ENCODE measurements at places on chromosomes 7 and 10. TPM values are rescaled to one million over a fixed set of nuclear protein-coding genes. Genes with fewer than 3 reads are reported as not detected.

Gene ARMC3
- not detected for total RNA-seq

DNA sequence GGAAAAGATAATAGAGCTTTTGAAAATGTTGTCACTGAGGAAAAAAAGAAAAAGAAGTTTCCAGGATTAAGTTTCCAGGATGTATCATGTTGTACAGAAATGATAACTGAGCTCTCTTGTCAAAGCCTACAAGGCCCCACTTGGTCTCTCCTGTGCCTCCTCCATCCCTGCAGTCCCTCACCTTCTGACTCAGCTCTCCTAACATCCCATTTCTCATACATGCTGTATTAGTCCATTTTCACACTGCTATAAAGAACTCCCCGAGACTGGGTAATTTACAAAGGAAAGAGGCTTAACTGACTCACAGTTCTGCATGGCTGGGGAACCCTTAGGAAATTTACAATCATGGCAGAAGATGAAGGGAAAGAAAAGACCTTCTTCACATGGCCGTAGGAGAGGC is 3.8 kb upstream of the DGKI start:
- peaks cover 26% of the 10 kb centered on the region for H3K27me3 ChIP-seq
- no peaks in the 10 kb centered on the region for H3K36me3 ChIP-seq
- H3K4me3 ChIP-seq: no peak overlapping the region
- H3K4me1 ChIP-seq: peaks cover 14% of the 10 kb centered on the region
- no peak for DNase-seq

DNA sequence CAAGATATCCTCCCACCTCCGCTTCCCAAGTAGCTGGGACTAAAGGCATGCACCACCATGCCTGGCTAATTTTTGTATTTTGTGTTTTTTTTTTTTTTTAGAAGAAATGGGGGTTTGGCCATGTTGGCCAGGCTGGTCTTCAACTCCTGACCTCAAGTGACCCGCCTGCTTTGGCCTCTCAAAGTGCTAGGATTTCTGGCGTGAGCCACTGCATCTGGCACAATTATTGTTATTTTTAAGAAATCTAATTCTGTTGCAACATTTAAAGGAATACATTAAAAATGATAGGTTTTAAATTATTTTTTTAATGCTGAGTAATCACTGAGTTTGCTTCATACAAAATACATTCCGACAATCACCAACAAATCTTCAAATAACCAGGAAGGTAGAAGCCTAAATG is 178.1 kb upstream of the SEMA3E start:
- no peaks in the 10 kb centered on the region for H3K4me1 ChIP-seq
- H3K27ac ChIP-seq: no peak overlapping the region
- DNase-seq: no peak
- H3K4me3 ChIP-seq: no peak overlapping the region

GRCh38 chr7:158586499-158587161 is 993 bp downstream of the PTPRN2 start:
- no peak for DNase-seq
- peaks cover 11% of the 10 kb centered on the region for H3K4me1 ChIP-seq
- no peak overlapping the region for H3K27ac ChIP-seq
- H3K36me3 ChIP-seq: no peaks in the 10 kb centered on the region

DNA sequence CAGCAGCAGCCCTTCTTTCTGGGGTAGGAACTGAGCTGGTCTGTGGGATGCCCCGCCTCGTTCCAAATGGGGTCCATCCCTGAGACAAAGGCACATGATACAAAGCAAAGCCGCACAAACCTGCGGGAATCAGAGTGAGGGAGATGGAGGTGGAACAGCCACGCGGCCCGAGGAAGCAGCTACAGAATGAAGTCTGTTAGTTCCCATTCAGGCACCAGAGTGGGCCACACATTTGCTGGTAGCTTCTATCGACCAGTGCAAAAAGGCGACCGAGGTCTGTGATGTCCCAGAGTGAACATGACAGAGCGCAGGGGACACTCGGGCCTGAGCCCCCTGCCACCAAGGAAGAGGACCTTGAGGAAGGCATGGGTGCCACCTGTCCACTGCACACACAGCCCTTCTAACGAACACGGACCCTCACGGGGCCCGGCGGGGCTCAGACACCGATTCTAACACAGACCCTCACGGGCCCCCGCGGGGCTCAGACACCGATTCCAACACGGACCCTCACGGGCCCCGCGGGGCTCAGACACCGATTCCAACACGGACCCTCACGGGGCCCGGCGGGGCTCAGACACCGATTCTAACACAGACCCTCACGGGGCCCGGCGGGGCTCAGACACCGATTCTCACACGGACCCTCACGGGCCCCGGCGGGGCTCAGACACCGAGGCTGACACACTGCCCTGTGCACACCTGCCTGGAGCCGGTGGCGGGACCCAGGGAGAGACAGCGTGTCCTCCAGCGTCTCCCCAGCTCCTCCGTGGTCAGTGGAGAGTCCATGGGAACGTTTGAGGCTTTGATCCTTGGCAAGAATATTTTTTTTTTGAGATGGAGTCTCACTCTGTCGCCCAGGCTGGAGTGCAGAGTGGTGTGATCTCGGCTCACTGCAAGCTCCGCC is 32.8 kb upstream of the FAM20C start:
- H3K4me3 ChIP-seq: no peak overlapping the region
- peaks cover 74% of the 10 kb centered on the region for H3K4me1 ChIP-seq
- DNase-seq: no peak

GRCh38 chr7:21763818-21764217 is 181.9 kb downstream of the CDCA7L start:
- peaks cover 3% of the 10 kb centered on the region for H3K27me3 ChIP-seq
- no peak overlapping the region for H3K4me3 ChIP-seq
- no peaks in the 10 kb centered on the region for H3K36me3 ChIP-seq
- no peaks in the 10 kb centered on the region for H3K4me1 ChIP-seq
- H3K27ac ChIP-seq: no peak overlapping the region

Gene PTPRN2
- total RNA-seq: 1.4 TPM

- H3K27me3 ChIP-seq: no peaks in the 10 kb centered on the region
- H3K36me3 ChIP-seq: no peaks in the 10 kb centered on the region
- H3K4me1 ChIP-seq: no peaks in the 10 kb centered on the region
- no peak for DNase-seq
Measured at GRCh38 chr7:142533920-142534319, 215.4 kb upstream of the PRSS1 start.

- no peak overlapping the region for H3K4me3 ChIP-seq
- peak overlapping the region; percentile 82 for H3K27ac ChIP-seq
- peaks cover 51% of the 10 kb centered on the region for H3K4me1 ChIP-seq
- no peaks in the 10 kb centered on the region for H3K36me3 ChIP-seq
Measured at GRCh38 chr10:44947371-44948152, 12.0 kb upstream of the RASSF4 start.

Gene TYW1B
- 10.3 TPM for total RNA-seq

DNA sequence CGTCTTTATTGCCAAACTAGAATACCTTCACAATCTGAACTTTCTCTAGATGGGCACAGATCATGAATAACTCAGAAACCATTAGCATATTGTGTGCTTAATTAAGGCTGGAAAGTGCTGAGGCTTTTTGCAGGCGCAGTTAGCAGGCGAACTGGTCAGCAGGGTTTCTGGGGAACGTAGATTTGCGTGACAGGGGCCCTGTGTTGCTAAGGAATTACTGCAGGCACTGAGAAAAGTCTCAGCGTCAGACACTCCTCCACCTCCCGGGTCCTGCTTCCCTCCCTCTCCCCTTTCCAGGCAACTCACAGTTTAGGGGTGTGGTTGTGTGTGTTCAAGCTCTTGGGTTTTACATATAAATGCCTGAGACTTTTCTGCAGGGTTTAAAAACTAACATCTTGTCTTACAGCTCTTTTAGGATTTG is 2.2 kb downstream of the MAP3K8 start:
- H3K36me3 ChIP-seq: peaks cover 8% of the 10 kb centered on the region
- peak overlapping the region; percentile 76 for H3K27ac ChIP-seq
- peaks cover 2% of the 10 kb centered on the region for H3K27me3 ChIP-seq
- peaks cover 44% of the 10 kb centered on the region for H3K4me1 ChIP-seq

Gene NACAD
- total RNA-seq: 2.3 TPM

DNA sequence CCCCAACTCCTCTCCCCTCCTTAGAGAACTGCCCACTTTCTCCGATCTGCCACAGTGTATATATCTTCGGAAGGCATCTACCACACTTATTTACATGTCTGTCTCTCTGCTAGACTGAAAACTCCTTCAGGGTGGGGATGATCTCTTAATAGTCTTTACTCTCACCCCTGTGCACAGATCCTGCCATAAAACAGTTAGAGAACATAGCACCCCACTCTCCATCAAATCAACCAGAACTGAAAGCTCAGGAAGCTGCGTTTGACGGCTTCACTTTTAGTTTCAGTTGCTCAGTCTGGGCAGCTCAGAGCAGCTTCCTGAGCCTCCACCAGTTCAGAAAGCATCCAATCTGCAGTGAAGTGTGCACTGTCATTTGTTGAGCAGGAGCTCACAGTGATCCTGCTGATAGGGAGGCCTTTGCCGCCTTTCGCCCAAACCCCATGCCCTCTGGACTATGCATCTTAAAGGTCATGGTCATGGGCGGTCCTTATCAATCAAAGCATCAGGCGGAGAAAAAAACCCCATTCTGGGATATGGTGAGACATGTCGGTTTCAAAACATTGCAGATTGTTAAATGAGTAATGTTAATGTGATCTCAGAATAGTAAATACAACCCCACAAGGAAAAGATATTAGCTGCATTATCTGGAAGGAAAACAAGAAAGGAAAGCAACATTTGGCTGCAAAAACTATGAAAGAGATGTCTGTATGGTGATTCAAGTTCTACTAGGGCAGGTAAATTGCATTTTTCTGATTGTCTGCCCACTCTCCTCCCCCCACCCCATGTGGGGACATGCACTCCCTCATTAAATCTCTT is 167.1 kb upstream of the ADO start:
- no peaks in the 10 kb centered on the region for H3K27me3 ChIP-seq

- no peaks in the 10 kb centered on the region for H3K27me3 ChIP-seq
- H3K36me3 ChIP-seq: peaks cover 16% of the 10 kb centered on the region
- H3K4me1 ChIP-seq: peaks cover 9% of the 10 kb centered on the region
- no peak overlapping the region for H3K4me3 ChIP-seq
- H3K27ac ChIP-seq: no peak overlapping the region
Measured at GRCh38 chr10:122051609-122052385, 62.8 kb downstream of the TACC2 start.

Gene CALY
- not detected for total RNA-seq

Gene C10orf143
- 1.1 TPM for total RNA-seq

Gene HOXA6
- 5.6 TPM for total RNA-seq

DNA sequence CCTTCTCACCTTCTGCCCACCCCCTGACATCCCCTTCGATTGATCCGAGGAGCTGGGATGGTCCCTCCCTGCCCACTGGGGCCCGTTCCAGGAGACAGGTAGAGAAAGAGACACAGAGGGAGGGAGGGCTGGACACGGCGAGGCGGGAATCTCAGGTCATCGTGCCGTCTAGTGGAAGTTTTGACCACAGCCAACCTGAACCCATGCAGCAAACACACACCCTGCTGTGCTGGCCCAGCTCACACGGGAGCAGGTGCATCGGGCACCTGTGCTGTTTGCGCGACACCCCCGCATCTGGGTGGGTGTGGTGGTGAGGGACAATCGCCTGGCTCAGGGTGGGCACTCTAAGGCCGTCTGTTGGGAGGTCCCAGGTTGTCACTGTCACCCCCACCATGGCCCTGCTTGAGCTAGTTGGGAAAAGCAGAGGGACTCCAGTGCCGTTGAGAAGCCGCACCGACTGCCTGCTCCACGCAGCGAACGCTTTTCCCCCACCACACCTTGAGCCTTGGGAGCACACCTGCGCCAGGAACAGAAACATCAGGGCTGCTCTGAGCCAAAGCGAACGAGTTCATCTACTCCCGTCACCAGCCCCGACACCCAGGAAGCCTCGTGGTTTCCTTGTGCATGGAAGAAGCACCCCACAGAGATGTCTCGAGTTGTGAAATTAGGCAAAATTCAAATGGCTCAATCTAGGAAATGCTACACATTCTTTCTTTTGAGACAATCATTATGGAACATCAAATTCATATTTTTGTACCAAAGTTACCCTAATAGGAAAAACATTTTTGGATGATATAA is 285.8 kb downstream of the DNAJB6 start:
- H3K36me3 ChIP-seq: no peaks in the 10 kb centered on the region
- H3K27me3 ChIP-seq: peaks cover 9% of the 10 kb centered on the region
- H3K4me3 ChIP-seq: no peak overlapping the region
- no peaks in the 10 kb centered on the region for H3K4me1 ChIP-seq
- DNase-seq: no peak

Gene GSTO2
- total RNA-seq: 0.89 TPM

DNA sequence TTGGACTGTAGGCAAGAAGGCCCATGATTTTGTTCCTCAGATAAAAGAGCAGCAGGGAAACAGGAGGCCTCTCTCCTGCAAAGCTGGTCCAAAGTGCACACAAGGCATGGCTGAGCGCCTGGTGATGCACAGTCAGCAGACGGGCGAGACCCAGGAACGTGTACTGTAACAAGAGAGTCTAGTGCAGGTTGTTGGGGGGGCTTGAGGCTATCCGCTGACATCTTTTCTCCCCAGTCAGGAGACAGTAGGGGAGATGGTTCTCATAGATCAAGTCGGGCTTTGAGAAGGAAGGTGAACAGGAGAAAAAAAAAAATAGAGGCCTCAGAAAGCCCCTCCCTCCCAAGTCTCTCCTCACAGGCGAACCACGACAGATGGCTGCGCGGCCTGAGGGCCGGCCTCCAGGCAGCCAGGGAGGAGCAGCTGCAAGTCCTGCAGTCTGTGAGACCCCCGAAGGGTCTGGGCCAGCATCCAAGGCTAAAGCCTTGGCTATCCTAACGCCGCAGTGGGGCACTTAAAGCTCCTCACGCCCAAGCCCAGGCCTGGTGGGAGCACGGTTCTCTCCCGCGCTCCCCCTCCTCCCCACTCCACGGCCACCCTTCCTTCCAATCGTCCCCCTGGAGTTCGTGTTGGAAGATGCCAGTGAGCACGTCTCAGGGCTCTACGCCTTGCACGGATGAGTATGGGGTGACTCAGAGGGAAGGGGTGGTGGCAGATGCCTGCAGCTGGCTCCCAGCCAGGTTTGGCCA is 68.3 kb downstream of the PRKAG2 start:
- H3K4me3 ChIP-seq: no peak overlapping the region
- H3K4me1 ChIP-seq: peaks cover 41% of the 10 kb centered on the region
- H3K27ac ChIP-seq: no peak overlapping the region
- no peaks in the 10 kb centered on the region for H3K36me3 ChIP-seq
- H3K27me3 ChIP-seq: peaks cover 2% of the 10 kb centered on the region

DNA sequence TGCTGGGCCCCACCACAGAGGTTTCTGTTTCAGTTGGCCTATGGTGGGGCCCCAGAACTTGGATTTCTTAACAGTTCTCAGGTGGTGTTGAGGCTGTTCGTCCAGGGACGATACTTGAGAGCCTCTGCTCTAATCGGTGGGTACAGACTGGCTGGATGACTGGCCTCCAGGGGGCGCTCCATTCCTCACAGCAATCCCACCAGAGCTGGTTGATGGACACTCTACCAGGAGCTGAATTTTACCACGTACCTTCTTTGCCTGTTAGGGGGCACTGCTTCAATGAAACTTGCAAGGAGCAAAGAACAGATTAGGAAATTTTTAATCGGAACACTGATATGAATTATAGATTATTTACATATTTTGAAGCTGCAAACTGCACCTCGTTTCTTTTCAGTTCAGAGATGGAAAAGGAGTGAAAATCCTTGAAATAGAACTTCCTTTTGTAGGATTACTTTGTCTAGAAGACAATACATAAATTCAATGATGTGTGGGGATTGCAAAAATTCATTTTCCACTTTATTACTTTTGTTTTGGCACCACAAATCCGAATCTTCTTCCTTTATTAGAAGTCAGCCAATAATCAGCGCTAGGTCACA is 44.8 kb downstream of the KBTBD2 start:
- no peak overlapping the region for H3K4me3 ChIP-seq
- no peaks in the 10 kb centered on the region for H3K36me3 ChIP-seq
- no peaks in the 10 kb centered on the region for H3K4me1 ChIP-seq
- DNase-seq: peak; percentile 82
- H3K27ac ChIP-seq: no peak overlapping the region

GRCh38 chr7:17984288-17984687 is 43.4 kb downstream of the PRPS1L1 start:
- H3K27ac ChIP-seq: no peak overlapping the region
- H3K4me1 ChIP-seq: no peaks in the 10 kb centered on the region
- DNase-seq: no peak

Measured in muscle of leg (tissue), 16 donors.